ENCODE measurements at places on chromosomes 5 and 9.

- no peak for DNase-seq
Observed at GRCh38 chr9:27940535-27940934, 367.3 kb upstream of the C9orf72 start.

DNA sequence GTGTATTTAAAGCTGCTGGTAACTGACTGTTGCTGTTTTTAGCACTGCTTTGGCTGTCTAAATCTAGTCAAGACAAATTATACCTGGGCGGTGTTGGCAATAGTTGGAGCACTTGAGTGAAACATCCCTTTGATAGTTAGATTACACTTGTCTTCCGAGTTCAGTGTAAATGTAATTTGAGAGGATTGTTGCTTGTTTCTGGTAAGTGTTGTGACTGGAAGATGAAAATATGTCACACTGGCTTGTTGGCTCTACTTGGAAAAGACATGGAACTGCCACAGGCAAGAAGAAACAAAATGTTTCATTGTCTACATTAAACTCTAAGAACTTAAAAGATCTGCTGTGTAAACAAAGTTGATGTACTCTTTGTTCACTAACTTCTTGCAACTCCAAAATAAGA, 49.2 kb upstream of the PTPRD start:
- DNase-seq = no peak

- DNase-seq = no peak
Observed at GRCh38 chr5:93821891-93822415, 80.6 kb upstream of the POU5F2 start.

DNA sequence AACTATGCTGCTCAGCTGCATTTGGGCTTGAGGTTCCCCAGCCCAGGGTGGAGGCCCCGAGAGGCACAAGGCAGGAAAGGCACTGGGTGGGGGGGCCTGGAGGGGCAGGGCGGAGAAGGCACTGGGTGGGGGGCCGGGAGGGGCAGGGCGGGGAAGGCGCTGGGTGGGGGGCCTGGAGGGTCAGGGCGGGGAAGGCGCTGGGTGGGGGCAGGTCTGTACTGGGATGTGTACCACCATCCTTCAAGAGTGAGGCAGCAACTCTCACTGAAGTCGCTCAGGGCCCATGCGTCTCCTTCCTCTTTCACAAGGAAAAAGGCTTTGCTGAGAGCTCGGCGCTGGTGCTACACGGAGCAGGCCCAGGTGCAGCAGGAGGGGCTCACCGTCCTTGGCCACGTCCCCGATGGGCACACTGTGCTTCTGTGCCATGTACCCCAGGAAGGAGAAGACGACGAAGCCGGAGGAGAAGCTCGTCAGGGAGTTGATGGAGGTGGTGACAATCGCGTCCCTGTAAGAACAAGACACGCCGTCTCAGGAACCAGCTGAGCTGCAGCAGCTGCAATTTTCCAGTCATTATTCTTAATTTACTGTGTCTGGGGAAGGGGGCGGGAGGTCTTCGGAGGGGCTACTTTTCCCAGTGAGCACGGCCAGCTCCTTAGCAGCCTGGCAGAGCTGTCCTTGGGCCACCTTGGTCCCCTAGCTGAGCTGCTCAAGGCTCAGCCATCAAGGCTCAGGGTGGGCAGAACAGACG, 30.8 kb downstream of the SLC6A3 start:
- DNase-seq = no peak

DNA sequence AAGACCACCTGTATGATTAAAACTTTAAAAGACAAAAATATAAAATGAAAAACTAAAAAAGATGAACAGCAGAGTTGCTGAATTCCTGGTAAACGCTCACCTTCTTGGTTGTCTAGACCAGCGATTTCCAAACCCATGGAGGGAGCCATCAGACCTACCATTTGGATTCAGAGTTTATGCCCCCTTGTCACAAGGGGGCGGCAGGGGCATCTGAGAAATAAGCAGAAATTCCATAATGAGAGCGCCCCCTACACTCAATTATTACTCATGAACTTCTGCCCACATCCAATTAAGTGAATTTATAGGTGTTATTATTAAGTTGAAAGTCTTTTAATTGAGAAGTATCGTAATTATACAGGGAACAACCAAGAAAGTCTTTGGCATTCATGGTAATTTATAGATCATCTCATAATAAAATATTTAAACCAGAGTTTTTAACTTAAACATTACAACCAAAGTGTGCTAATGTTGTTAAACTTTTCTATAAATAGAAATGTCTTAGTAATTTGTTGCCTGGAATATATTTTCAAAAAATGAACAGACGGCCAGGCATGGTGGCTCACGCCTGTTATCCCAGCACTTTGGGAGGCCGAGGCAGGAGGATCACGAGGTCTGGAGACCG, 35.2 kb upstream of the SPATA31C2 start:
- peak; percentile 91 for DNase-seq

GRCh38 chr9:110330484-110331105, 7.1 kb downstream of the TXNDC8 start:
- DNase-seq = no peak

DNA sequence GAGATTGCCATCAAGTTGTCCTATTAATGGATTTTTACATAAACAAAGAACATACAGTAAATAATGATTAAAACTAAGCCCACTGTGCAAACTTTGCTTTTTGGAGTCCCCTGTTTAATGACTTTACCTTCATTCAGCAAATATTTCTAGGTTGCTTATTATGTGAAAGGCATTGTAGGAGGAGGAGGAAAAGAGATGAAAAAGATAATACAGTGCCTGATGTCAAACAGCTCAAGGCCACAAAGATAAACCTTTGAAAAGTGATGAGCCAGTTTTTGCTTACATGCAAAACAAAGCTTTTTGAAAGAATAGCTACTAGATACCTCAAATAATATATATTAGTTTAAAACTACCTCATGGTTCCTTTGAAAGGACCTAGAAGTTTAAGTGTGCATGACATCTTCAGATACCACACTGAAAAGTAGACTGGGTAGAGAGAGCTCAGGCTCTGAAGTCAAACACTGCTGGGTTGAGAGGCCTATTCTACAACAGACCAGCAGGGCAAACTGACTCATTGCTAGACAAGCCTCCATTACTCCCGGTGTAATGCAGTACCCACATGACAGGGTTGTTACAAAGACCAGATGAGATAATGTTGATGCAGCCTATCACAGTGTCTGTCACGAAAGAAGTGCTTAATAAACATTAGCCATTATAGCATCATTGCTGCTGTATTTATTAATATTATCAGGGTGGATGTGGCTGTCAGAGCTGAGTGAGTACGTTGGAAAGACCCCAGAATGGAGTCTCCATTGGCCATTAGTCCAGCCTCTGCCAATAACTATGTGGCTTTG, 11.8 kb downstream of the DEPDC1B start:
- DNase-seq = peak; percentile 71

Data from ELR (cell line).